Activated B cell treated with CpG ODN at 0.5 μM for 24 hours (primary cell): ENCODE measurements at places on chromosomes 12 and 14.

- no peak for DNase-seq
Measured at GRCh38 chr14:90733139-90733808, 83.0 kb downstream of the TTC7B start.

- DNase-seq = no peak
Measured at GRCh38 chr12:122079033-122079531, 526 bp downstream of the MLXIP start.

- DNase-seq = no peak
Measured at GRCh38 chr14:103613517-103613916, 15.5 kb upstream of the KLC1 start.

- no peak for DNase-seq
Measured at GRCh38 chr14:74501135-74501614, 7.6 kb downstream of the ISCA2 start.

DNA sequence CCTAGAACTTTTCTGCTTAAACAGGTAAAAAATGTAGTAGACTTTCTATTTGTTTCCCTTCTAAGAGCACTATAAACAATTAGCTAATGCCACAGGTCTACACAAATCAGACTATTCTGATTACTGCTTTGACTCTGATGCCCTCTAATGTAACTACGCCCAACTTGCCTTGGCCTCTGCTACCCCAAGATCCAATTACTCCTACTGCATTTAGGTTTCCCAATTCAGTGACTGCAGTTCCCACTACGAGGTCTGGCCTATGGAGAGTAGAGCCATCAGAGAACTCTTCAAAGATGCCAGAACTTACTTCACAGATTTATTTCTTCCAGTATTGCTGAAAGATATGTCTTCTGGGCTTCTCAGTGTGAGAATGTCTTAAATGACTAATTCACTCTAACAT lies 15.3 kb upstream of the STYK1 start:
- DNase-seq = no peak

- no peak for DNase-seq
Measured at GRCh38 chr12:58174316-58174715, 232.9 kb downstream of the ATP23 start.

- no peak for DNase-seq
Measured at GRCh38 chr12:31235868-31236395, 90.0 kb downstream of the SINHCAF start.

- DNase-seq = no peak
Measured at GRCh38 chr14:105126126-105126980, 42.2 kb downstream of the JAG2 start.

DNA sequence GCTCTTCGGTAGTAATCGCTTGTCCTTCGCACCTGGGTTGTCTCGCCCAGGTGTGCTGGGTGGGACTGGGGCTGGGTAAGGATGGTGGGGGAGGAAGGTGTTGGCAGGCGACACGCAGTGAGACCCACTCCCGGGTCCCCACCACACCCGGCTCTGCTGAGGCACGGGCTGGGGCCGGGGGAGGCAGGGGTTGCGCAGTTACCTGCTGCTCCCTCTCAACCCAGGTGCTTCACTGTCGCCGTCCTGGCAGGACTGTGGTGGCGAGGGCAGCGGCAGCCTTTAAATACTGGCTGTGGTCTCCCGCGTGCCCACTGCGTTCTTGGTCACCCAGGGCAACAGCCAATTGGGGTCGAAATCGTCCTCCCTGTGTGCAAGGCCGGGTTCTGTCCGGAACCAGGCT lies at the start of gene CCER1:
TSS of gene CCER1 (minus strand) at position 256 of the 400 bp plus-strand sequence. CDS start 434 bp downstream, outside the sequence.
- DNase-seq = no peak

GRCh38 chr12:10739157-10740118 lies 16.3 kb upstream of the YBX3 start:
- no peak for DNase-seq

DNA sequence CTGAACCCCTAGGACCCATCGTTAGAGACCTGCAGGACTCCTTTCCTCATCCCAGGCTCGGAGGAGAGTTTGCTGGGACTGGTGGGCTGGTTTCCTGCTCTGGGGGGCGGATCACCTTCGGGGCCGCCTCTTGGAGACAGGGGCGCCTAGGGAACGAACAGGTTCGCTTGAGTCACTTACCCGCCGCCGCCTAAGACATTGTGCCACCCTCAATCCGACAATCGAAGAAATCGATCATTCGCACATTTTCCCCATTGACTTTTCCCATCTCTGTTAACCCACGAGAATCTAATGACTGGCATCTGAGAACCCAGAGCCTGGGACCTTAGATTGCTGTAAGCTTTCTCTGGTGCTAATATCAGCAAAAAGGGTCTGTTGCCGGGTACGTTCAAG lies 322 bp downstream of the SLC39A9 start:
- DNase-seq = peak; percentile 63

GRCh38 chr14:73787486-73788316 lies 63.9 kb upstream of the PTGR2 start:
- DNase-seq = no peak

DNA sequence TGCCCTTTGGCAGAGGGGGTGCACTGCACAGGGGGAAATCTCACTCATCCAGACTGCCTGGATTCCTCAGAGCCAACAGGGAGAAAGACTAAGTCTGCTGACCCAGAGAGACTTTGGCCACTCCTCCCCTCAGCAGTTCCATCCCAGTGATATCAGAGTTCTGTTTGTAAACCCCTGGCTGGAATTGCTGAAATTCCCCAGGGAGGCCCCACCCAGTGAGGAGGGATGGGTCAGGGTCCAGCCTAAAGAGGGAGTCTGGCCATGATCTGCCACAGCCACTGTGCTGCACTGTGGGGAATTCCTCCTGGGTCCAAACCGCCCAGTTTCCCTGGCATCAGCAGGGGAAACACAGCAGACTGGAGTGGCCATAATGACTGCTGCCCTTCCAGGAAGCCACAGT lies 54.9 kb upstream of the USP15 start:
- no peak for DNase-seq

- DNase-seq = no peak
Measured at GRCh38 chr14:20675669-20676068, 8.7 kb upstream of the RNASE4 start.

- DNase-seq = no peak
Measured at GRCh38 chr12:65881348-65881961, 57.2 kb downstream of the HMGA2 start.

- no peak for DNase-seq
Measured at GRCh38 chr12:108110844-108111243, 18.2 kb upstream of the WSCD2 start.

DNA sequence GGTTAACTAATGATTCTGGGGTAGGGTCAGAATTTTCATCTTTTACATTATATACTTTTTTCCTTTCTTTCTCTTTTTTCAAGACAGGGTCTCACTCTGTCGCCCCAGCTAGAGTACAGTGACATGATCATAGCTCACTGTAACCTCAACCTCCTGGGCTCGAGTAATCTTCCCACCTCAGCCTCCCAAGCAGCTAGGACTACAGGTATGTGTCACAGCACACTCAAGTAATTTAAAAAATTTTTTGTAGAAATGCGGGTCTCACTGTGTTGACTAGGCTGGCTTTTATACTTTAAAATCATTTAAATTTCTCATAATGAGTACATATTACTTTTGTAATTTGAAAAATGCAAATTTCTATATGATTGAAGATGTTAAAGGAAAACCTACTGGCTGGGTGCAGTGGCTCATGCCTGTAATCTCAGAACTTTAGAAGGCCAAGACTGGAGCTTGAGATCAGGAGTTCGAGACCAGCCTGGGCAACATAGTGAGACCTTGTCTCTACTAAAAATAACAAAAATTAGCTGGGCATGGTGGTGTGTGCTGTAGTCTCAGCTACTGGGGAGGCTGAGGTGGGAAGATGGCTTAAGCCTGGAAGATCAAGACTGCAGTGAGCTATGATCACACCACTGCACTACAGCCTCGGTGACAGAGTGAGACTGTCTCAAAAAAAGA lies 25.7 kb downstream of the R3HDM2 start:
- no peak for DNase-seq

DNA sequence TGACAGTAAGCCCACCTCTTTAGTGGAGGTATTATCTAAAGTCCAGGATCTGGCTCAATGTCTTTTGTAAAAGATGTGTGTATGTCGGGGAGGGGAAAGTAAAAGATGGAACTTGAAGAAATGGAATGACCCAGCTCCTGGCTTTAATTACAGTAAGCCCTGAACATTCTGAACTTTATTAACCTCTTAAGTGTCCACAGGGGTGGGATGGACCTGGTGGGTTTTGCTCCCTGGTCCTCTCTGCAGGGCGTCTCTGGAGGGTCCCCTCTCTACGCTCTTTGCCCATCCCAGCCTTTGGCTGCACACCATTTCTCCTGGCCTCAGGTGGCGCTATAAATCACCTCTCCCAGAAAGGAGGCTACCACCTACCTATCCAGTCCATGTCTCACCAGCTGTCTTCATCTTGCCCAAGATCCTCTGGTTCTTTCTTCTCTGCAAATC lies 3.7 kb upstream of the CISTR start:
- DNase-seq = no peak

- DNase-seq = no peak
Measured at GRCh38 chr12:47636908-47637780, 68.7 kb downstream of the RPAP3 start.

DNA sequence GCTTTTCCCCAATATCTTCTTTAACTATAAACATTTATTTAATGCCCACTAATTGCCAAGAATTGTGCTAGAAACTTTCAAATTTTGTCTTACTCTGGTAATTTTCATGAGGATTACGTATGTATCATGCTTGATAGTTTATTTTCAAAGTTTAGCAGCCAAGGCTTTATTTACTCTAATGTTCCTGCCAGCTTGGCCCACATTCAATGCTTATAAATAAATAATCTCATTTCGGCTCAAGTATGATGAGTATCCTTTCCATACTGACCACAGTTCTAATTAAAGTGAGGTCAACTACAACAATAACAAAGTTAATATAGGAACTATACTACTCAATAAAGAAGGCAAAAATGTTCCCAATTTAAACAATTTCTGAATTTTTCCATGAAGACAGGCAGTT lies 259.2 kb downstream of the MED13L start:
- no peak for DNase-seq
